ENCODE measurements at places on chromosomes 4 and X. TPM values are rescaled to one million over a fixed set of nuclear protein-coding genes. Genes with fewer than 3 reads are reported as not detected.

DNA sequence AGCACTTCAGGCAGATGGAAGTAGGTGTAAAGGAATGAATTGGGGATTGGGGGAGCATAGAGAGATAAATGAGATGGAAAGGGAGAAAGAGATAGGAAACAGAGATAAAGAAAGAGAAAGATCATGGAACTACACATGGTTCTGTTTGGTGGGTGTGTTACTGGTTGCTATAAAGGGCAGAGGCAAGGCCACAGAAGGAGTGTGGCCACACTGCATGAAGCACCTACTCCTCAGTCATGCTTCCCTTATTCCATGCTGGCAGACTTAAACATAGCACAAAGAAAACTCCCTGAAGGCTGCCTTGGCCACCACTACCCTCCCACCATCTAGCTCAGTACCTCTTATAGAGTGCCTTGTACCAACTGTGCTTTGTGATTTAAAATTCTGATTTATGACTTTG is 56.9 kb downstream of the OPHN1 start:
- ATAC-seq = no peak

REPS2 gene
- 0.26 TPM for total RNA-seq

DNA sequence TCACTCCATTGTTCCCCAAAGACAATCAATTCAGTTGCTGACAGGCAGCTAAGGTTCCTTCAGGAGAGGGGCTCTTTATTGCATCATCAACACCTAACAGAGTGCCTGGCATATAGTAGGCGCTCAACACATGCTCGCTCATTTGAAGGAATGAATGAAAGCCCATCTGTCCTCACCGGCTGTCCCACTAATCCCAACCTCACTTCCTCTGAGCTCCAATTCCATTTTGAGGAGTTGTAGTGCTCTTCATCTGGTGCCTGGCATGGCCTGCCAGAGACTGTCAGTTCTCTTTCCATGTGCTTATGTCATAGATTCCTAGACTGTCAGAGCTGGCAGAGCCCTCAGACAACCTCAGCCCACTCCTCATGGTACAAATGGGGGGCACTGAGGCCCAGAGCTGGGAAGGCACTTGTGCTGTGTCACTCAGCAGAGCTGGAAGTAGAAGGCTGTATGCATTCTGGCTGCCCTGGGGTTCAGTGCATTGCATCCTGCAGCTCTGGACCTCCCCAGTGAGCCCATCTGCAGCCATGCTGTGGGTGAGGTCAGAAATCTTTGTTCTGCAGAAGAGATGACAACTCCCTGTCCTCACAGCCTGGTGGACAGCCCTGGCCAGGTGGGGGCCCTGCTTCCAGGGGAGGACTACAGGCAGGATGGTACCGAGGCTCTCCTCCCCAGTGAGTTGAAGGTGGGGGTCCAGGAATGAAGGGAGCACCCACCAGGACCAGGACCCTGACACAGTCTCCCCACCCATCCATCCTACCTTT is 134.9 kb upstream of the PJA1 start:
- no peak for ATAC-seq

- no peak for ATAC-seq
Observed at GRCh38 chrX:46407753-46408130, 137.5 kb downstream of the ZNF674 start.
